Stimulated activated CD8-positive, alpha-beta memory T cell treated with anti-CD3 and anti-CD28 coated beads, Interleukin-4, amount 100 ng/mL, for 1 hour (primary cell): ENCODE measurements at places on chromosomes 13 and 19.

GRCh38 chr13:114101358-114102130 lies 30.9 kb downstream of the RASA3 start:
- no peak for DNase-seq

DNA sequence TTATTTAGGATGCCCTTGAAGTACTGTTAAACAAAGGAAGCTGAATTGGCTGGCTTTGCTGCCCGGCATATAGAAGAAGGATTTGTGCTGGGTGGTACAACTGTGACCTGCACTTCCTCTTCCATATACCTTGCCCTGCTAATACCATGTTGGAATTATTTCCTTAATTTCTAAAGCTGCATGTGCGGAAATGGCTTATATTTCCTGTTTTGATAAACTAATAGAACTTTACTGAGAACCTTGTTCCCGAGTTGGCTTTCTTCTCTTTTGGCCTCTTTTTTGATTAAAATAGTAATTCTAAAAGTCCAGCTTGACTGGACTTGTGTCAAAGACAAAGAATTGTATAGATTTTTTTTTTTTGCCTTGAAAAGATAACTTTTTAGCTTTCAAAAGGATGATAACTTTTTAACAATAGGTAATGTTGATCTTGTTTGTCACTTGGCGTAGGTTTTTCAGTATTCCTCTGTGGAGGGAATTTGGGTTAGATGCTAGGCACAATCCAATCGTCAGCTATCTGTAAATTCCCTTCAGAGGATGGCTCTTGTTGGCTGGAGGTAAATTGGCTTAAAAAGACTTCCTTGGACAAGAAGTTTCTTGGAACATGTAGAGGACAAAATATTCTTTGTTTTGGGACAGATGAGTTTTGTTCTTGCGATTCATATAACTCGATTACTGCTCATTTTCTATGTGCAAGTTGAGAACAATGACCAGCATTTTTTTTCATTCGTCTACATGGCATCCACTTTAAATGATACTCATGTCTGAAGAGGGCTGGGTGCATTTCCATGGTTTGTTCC lies 41.4 kb downstream of the COL4A2 start:
- DNase-seq, result no peak

DNA sequence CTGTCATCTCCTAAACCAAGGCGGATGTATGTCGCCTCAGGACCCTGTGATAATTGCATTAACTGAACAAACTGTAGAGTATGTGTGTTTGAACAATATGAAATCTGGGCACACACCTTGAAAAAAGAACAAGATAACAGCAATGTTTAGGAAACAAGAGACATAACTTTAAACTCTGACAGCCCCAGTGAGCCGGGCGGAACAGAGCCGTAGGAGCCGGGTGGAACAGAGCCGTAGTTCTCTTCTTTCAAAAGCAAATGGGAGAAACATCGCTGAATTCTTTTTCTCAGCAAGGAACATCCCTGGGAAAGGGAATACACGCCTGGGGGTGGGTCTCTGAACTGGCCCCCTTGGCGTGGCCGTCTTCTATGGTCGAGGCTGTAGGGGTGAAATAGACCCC lies 31.8 kb upstream of the ZNF675 start:
- DNase-seq, result no peak

GRCh38 chr19:3642987-3643673 lies 16.5 kb upstream of the CACTIN start:
- no peak for DNase-seq

GRCh38 chr13:30569901-30570576 lies 47.7 kb upstream of the USPL1 start:
- DNase-seq, result no peak

GRCh38 chr13:110812121-110812868 lies 98.8 kb downstream of the ING1 start:
- no peak for DNase-seq
